Mammary epithelial cell (primary cell): ENCODE measurements at places on chromosomes 4 and X. TPM values are rescaled to one million over a fixed set of nuclear protein-coding genes. Genes with fewer than 3 reads are reported as not detected.

Gene SLC38A5
- total RNA-seq = 1.5 and 2.8 TPM in 2 replicates

Gene GAGE12E
- total RNA-seq = not detected in 2 replicates

Gene PLP1
- total RNA-seq = not detected

Gene ASB12
- total RNA-seq = not detected in 2 replicates

Gene PDLIM3
- total RNA-seq = 9.0 TPM

Gene DOK7
- total RNA-seq = 7.8 and 10.6 TPM in 2 replicates

Gene ZMAT1
- not detected in 2 replicates for total RNA-seq
